B cell (primary cell): ENCODE measurements at places on chromosomes 12 and 14. TPM values are rescaled to one million over a fixed set of nuclear protein-coding genes. Genes with fewer than 3 reads are reported as not detected.

Gene GPX2
- not detected in 2 replicates for polyA plus RNA-seq

Gene MGST1
- polyA plus RNA-seq: 0.22 and 0.25 TPM in 2 replicates

Gene TAS2R50
- polyA plus RNA-seq: 0.28 and 0.46 TPM in 2 replicates

Gene TBC1D30
- polyA plus RNA-seq: 0.06 and 0.07 TPM in 2 replicates

Gene A2M
- 0.04 and 0.26 TPM in 2 replicates for polyA plus RNA-seq
